CD4-positive, alpha-beta T cell treated with Interleukin-4 for 4 hours (primary cell): ENCODE measurements at places on chromosomes 5 and 9.

GRCh38 chr5:169083394-169084018 is 217.4 kb downstream of the SLIT3 start:
- DNase-seq, result no peak

- DNase-seq, result no peak
These were observed 638.3 kb upstream of the DMAC1 start for GRCh38 chr9:8437876-8438275.

DNA sequence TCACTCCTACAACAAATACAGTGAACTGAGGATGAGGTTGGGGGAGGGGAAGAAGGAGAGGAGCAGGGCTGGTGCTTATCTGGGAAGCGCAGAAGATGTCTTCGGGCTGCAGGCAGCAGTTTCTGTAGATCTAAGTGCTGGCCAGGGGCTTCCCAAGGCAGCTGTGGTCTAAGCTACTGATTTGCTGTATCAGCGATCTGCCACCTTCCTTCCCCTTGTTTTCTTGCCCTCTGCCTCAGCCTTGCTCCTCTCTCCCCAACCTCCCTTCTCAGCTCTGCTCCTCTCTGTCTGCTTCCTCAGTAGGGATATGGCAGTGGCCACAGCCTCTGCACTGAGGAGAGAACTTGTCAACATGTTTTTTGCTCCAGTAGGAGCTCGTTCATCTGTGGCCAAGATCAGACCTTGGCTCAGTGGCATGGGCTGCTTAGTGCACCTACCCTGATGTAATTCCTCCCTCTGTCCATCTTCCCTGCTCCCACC is 42.8 kb upstream of the IL6ST start:
- DNase-seq, result no peak

GRCh38 chr5:51558682-51559081 is 175.4 kb downstream of the ISL1 start:
- no peak for DNase-seq

GRCh38 chr5:6274846-6275543 is 103.4 kb downstream of the MED10 start:
- DNase-seq, result no peak

- no peak for DNase-seq
These were observed 107.6 kb downstream of the ENTREP1 start for GRCh38 chr9:69432623-69433022.

GRCh38 chr5:121841892-121842291 is 9.8 kb upstream of the FTMT start:
- DNase-seq, result no peak

DNA sequence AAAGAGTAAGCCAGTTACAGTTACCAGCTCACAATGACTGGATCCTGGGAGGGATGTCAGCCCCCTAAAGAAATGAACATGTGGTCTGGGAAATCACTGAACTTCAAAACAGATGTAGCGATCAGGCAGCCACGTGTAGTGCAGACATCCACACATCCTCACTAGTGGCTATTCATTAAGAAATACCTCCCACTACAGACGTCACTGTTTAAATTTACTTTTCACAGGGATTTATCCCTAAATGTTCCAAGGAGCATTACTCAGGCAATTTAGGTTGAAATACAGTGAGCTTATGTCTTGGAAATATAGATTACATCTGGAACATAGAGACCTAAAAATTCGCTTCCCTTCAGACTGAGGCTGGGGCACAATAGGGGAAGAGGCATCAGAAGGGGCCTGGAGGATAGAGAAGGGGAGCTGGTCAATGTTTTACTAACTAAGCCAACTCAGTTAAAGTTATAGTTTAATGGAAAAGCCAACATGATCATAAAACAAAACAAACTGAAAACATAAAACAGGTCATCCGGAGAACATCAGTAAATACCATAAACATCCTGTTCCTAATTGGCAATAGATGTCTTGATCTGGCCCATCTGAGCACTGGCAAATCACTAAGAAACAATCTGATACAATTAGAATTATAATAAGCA is 92.3 kb downstream of the FANCC start:
- no peak for DNase-seq

DNA sequence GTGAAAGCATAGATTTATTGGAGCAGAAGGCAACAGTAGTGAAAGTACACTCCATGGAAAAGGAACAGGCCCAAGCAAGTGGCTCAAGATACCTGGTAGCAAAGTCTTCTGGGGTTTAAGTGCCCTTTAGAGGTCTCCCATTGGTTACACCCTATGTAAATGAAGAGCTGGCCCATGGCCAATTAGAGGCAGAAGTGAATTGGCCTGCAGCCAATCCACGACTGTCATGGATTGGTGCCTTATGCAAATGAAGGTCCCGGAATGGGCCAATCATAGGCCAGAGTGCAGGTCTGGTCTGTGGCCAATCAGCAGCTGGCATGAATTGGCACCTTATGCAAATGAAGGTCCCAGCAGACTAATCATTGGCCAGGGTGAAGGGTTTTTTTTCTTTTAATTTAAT is 64.2 kb upstream of the PCSK5 start:
- no peak for DNase-seq

- peak; percentile 99 for DNase-seq
These were observed 19.2 kb downstream of the KCTD16 start for GRCh38 chr5:144189800-144190429.

- no peak for DNase-seq
These were observed 147.9 kb downstream of the C5orf15 start for GRCh38 chr5:133820507-133820906.

GRCh38 chr5:138622051-138622450 is 46.9 kb upstream of the HSPA9 start:
- no peak for DNase-seq

DNA sequence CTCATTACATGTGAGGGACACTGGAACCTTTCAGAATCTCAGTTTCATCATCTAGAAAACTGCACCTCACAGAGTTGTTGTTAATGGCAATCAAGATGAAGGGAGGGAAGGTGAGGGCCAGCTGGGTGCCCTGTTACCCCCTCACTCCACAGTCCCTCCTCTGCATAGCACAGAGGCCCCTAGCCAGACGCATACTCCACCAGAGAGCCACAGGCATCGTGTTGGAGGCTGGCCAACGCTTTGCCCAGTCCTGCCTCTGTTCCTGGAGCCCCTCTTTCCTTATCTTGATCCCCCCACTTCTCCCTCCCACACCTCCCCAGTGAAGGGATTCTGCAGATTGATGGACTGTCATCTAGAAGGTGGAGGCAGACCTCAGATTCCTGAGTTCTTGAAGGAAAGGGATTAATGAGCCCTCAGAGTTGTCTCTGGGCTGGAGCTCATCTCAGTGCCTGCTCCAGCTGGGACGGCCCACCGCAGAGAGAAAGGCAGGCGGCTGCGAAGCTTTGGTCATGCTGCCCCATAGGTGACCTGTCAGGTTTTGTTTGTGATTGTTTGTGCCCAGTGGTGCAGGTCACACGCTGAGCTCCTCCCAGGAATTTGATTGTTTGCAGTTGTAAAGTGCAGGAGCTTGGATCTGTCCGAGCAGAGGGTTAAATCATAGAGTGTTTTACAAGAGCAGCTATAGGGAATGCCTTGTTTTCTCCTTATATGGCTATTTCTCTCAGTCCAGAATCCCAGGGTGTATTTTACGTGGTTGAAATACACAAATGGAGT is 487.3 kb downstream of the CCDC171 start:
- no peak for DNase-seq

DNA sequence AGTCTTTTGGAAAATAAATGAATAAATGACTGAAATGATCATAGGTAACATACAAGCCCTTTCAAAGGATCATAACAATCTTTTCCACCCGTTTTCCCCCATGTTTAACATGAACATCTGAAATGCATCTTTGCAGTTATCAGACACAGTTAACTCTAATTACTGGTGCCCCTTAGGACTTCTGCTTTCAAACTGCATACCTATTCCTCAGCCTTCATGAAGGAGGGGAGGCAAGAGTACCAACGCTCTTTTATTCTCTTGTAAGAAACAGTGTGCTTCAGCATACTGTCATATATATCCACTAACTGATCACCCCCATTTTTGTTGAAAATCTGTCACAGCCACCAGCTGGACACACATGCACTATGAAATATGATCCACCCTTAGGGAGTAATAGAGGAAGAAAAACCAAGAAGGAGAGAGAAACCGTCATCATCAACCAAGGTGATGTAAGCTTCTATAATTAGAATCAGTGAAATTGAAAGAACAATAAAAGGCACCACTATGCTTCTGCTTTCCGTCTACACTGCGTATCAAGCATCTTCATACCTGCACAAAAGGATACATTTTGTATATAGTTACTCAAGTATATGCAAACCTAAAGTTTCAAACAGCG is 98.7 kb downstream of the RAPGEF6 start:
- peak; percentile 37 for DNase-seq

- no peak for DNase-seq
These were observed 55.3 kb upstream of the RAD23B start for GRCh38 chr9:107227774-107228173.

DNA sequence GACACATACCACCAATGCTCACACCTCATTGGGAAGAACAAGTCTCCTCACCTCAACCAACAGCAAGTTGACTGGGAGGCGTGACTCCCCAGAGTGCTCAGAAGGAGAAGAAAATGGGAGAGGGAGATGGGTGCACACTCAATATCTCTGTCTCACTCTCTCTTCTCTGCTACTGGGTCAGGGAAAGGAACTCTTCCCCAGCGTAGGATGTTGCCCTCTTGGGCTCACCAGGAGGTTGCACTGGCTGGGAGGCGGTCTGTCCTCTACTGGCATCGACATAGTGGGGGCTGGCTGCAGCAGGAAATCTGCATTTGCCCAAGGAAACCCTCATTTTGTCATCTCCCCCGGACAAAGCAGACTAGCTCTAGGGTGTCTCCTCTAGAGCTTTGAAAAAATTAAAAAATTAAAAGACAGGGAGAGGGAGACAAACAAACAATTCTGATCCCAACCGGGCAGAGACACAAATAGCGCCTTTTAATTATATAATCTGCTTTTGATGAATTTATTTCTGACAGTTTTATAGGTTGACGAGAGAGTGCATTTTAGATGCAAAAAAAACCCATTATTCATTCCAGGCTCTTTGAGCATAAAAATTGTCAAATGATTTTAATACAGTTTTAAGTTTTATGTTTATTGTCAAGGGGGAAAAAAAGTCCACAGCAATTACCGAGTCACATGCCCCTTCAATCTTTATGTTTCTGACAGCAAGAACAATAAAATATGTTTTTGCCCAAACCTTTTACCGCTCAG is 179.3 kb upstream of the MVB12B start:
- no peak for DNase-seq

GRCh38 chr9:127776924-127777289 is 1.6 kb downstream of the SH2D3C start:
- no peak for DNase-seq

DNA sequence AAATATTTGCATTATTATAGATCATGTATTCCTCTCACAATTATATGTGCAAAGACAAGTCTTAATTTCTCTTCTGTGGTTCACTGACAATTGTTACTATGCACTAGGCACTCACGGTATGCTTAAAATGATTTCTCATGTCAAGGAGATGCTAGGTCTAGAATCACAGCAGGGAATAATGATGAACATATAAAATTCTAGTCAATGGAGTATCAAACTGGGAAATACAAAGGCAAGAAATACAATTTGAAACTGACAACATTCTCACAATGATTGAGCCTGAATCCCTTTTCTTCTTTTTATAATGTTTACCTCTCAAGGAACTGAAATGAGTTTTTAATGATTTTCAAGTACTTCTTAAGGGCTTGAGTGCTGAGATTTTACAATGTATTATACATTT is 302.3 kb upstream of the GRAMD2B start:
- DNase-seq, result no peak

DNA sequence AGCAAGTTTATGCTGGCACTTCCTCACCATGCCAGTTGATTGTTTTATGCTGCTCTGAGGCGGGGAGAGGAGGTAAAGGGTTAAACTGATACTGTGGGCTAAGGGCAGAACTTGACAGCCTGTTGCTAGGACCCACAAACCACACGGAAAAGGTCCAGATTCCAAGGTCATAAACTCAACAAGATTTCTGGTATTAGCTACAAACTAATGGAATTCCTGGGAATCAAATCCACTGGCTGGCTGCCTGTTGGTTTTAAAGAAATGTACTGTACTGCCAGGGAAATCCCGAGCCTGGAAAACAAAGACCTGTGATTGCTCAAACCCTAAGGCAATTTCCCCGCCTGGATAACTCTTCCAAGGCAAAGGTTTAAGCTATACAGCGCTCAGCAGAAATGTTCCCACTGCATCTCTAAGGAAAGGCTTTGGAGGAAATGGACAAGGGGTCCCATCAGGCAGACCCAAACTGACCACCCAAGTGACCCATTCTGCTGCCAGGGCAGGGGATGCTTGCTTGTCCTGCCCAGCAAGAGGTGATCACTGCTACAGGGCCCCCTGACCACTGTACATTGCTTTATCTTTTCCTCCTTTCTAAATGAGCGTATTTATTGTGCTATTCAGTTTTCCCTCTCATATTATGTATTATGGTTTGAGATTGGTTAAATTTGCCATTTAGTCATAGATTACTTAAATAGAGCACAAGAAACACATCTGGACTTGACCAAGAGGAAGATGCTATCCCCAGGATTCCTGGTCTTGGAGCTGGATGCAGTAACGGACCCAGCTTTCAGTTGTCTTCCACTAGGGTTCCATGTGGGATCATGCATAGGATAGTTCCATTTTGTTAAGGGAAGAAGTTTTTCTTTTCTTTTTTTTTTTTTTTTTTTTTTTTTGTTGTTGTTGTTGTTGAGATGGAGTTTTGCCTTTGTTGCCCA is 124.3 kb downstream of the SUSD1 start:
- DNase-seq, result no peak

DNA sequence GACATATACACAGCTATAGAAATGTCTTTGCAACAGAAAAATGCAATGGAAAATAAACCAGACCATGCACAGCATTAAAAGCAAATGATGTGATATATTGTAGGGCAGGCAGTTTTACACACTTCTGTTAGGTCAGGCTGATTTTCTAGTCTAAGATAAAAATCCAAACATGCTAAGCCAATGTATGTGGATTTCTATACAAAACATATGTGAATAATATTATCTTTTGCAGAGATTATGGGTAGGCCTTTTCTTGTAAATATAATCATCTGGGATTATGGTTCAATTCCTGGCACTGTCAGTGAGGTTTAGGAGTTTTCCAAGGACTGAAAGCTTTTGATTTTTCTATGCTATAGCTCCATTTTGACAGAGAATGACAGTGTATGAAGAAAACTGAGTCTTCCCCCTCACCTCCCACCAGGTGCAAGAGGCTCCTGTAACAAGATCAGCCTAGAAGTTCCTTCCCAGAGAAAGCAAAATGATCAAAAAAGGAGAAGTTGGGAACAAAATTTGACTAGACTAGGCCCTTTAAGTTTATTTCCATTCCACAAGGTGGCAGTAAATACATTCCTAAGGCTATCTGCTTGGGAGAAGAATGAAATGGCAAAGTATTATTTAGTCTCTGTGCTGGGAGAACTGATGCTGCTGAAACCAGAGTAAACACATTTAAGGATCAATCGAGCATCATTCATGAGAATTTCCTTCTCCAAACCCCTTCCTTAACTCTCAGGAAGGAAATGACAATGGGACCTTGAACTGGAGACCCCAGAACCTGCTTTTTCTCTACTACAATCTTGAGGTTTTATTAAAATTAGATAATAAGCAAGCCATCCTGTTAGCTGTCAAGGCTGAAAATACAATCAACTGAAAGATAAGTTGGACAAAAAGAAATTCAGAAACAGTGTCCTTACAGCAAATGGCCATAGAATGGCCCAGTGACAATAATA is 133.0 kb upstream of the TUT7 start:
- no peak for DNase-seq
